CD4-positive, alpha-beta T cell treated with Interleukin-6 at 100 ng/mL for 8 hours (primary cell): ENCODE measurements at places on chromosomes 2 and 18.

GRCh38 chr2:61045999-61046398, 19.7 kb upstream of the SANBR start:
- no peak for DNase-seq

DNA sequence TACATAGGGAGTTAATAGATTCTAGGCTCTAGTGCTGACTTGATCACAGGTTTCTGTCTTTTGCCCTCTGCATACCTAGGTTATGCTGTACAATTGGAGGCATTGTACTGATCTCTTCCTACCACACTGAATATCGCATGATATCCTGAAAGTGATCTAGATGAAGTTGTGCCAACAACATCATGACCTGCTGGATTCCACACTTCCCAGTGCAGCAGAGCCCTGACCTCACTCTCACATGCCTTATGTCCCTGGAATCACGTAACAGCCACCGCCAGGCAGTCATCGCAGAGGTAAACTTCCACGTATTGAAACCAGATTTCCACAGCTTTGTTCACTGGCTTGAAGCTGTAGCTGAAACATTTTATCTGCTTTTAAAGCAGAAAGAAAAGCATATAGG, 214.0 kb downstream of the ANKRD30B start:
- no peak for DNase-seq

- DNase-seq = no peak
These were observed 20.4 kb downstream of the PLA2R1 start for GRCh38 chr2:160042054-160042453.

DNA sequence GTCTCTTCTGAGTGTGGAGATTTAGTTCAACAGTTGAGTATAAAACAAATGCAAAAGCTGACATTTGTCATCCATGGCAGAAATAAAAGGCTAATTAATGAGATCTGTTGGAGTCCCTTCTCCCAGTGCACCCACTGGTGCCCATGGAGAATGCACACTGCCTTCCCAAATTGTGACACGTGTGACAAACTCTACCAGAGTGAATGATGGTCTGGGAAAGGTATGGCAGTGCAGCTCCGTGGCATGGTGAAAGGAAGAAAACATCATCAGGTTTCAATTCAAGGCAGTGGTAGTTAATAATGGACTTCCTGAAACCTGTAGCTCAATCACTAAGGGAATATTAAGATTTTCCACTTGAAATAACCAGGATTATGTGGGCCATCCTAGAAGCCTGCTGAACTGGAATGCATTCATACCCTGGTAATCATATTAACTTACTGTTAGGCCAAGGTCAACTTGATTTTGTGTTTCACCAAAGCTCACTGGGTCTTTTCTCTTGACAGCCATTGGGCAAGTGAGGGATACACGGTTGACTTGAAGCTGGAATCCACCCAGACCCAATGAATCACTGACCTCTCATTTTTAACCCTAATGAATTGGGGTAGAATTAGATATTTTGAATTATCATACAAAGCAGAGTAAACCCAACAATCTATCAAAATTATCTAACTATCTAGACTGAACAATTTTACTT, 167.6 kb downstream of the AFF3 start:
- no peak for DNase-seq
